ENCODE measurements at places on chromosomes 4 and X. TPM values are rescaled to one million over a fixed set of nuclear protein-coding genes. Genes with fewer than 3 reads are reported as not detected.

Gene NHSL2
- total RNA-seq, result 7.1 TPM

Gene BGN
- 26.7 TPM for total RNA-seq

Gene SPANXA2
- total RNA-seq, result not detected

Gene JAKMIP1
- total RNA-seq, result 1.3 TPM

Gene RPS6KA6
- total RNA-seq, result 0.92 TPM

Gene N4BP2
- total RNA-seq, result 4.2 TPM

Gene MMAA
- total RNA-seq, result 7.9 TPM

Gene ELOVL6
- 21.3 TPM for total RNA-seq

Gene PLXNB3
- total RNA-seq, result 8.8 TPM

Gene ERCC6L
- 6.4 TPM for total RNA-seq

Gene TBX22
- total RNA-seq, result not detected

Gene CT45A8
- not detected for total RNA-seq

Gene HELT
- total RNA-seq, result not detected

- no peak for DNase-seq
Observed at GRCh38 chr4:55851885-55852284, 1.6 kb upstream of the EXOC1 start.

DNA sequence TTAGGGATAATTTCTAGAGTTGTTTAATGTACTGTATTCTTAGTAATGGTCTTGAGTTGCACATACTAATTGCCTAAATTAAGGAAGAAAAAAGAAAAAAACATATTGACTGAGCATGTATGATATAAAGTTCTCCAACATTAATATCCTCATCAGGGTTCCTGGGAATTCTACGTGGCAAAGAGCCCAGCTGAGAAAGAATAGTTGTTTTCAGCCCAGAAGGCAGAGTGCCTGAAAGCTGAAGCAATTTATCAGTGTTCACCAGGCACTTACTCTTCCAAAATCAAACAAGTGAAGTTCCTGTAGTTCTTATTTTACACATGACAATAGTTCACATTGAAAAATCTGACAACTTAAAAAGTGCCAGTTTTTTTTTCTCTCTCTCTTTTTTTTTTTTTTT is 27.7 kb downstream of the YIPF7 start:
- DNase-seq, result no peak

- no peak for DNase-seq
Observed at GRCh38 chrX:132742246-132742645, 216.2 kb downstream of the HS6ST2 start.

GRCh38 chrX:78476701-78477100 is 149.3 kb upstream of the CYSLTR1 start:
- DNase-seq, result no peak

GRCh38 chr4:161828061-161828460 is 335.7 kb downstream of the FSTL5 start:
- no peak for DNase-seq

- no peak for DNase-seq
Observed at GRCh38 chrX:77160301-77160700, 286.9 kb upstream of the FGF16 start.

DNA sequence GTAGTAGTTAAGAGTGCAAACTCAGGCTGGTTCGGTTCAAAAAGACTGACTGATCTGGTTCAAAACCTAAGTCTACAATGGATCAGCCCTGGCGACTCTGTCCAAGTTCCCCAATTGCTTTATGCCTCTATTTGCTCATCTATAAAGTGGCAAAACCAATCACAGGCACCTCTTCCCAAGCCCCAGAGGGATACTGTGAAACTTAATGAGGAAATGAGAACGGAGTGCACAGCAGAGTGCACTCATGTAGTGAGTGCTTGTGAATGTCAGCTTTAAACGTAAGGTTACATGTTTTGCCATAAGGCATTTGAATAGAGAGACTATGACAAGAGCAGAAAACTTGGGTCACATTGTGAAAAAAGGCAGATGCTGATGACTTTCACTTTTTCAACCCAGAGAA is 199.7 kb upstream of the KLF3 start:
- no peak for DNase-seq

GRCh38 chrX:1336948-1337779 is 579 bp downstream of the IL3RA start:
- DNase-seq, result no peak

DNA sequence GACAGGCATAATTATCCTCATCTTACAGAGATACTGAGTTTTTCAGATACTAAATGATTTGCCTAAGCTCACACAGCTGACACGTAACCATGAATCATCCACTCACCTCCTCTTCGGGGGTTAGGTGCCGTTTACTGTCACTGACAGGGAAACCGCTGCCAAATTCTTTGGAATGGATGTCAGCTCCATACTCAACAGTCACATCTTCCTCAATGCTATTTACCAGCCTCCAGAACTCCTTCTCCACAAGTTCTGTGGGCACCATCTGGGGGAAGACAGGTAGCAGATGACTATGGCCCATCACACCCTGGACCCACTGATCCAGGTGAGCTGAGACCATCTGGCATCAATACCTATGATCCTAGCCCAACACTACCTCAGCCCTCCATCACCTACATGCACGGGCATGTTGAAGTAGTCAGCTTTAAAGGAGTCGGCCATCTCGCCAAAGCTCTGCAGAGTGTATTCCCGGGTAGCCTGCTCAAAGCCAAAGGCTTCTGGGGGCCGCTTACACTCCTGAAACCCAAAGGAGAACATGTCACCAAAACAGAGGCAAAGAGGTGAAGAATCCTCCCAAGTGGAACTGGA is 13.5 kb downstream of the KDM5C start:
- no peak for DNase-seq

DNA sequence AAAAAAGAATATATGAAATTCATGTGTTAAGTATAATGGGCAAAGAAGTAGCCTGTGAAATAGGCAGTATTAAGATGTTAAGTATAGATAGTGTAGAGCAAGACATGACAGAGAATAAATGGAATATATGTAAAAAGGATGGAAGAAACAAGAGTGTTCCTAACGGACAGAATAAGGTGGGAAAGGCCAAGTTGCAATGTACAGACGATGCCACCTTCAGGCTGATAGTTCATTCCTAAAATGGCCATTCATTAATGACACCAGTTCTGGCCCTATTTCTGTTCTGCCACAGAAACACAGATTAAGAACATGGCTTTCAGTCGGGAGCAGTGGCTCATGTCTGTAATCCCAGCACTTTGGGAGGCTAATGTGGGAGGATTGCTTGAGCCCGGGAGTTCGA is 4.4 kb upstream of the FAM184B start:
- DNase-seq, result no peak

GRCh38 chr4:163200727-163201349 is 34.1 kb upstream of the NAF1 start:
- no peak for DNase-seq

- no peak for DNase-seq
Observed at GRCh38 chrX:23334521-23334847, 165 bp upstream of the PTCHD1 start.

DNA sequence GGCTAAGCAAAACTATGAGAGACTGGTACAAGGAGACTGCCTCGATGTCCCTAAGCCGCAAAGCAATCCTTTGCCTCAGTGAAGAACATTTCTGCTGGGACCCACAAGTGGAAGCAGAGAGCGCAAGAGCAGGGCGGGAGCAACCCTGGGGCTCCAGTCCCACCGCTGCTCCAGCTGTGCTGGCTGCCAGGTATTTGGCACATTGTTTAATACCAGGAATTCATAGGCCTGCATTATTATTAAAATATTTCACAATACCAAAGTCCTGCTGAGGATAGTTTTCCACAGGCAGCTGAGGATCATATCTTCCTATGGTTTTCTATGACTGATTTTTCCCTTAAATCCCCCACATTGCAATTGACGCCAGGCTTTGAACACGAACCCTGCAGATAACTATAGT is 163.5 kb upstream of the TLL1 start:
- DNase-seq, result no peak

GRCh38 chr4:156870861-156871260 is 100.7 kb downstream of the PDGFC start:
- no peak for DNase-seq

DNA sequence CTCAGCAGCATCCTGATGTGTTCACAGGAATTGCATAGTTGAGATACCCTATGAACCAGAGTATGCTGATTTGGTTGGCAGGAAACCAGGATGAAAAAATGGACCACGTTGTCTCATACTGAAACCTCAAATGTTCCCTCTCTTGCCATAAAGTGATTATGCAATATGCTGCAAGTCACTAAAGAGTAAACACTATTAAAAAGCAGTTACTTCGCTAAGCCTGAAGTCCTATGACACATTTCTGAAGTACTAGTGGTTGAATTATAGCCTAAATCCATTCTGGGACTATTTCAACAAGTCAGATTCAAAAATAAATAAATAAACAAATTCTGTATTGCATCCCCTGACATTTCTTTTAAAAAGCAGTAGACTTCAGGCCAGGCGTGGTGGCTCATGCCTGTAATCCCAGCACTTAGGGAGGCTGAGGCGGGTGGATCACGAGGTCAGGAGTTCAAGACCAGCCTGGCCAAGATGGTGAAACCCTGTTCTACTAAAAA is 106.0 kb upstream of the NAP1L5 start:
- no peak for DNase-seq

DNA sequence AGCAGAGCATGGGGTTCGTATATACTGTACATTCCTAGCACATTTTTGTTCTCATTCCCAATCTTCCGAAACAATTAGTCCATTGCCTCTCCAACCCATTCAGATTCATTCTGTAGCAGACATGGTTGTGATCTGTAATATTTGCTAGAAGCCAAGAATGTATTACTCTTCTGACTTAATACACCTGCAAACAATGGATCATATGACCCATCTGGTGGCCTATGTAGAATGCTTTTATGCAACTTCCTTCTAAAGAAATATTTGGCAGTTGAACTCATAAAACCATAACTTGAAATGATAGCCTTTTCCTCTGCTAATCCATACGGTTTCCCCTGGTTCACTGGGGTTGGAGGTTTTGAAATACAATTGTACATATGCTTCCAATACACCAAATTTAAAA is 32.8 kb upstream of the SGMS2 start:
- DNase-seq, result no peak

DNA sequence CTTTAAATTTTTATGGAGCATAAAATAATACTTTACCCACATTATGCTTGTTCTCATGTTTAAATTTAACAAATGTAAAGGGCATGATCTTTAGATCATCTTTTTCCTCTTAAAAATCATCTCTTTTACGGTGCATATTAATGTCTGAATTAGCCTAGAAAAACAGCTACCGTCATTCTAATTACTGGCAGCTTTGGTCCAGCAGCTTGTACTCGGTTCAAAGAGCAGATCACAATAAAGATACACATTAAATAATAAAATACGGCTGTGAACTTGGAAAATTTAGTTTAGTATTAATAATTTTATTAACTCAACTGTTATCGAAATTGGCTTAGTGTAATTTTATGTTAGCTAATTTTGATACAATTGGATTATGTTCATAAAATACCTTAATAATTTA is 19.1 kb downstream of the CCSER1 start:
- DNase-seq, result no peak

DNA sequence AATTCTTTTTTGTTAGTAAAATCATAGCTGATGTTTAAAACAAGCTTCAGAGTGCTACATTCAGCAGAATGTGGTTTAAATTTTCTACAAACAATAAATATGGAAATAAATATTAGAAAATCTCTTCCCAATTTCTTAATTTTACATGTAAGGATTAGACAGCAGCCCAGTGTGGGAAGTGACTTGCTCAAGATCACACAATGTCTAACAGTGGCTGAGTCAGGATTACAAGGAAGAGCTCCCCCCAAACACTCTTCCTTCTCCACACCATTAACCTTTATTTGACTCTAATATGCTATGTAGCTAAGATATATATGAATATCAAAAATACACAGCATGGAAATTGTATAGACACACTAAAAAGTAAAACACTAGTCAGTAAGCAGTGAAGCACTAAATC is 59.5 kb downstream of the SLC10A7 start:
- no peak for DNase-seq

- DNase-seq, result no peak
Observed at GRCh38 chr4:120446051-120446567, 379.5 kb upstream of the MAD2L1 start.

DNA sequence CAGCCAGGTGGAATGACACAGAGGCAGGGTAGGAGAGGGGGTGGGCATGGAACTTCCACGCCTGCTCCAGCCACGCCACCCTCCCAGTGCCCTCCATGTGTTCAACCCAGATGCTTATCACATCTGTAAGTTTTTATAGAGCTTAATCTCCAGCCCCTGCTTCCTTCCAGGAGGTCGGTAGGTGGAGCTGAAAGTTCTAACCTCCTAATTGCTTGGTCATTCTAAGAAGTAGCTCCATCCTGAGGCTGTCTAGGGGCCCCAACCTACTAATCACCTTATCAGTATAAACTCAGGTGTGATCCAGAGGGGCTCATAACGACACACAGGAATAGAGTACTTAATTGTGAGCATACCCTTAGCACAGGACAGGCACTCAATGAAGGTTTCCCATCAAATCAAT is 18.3 kb downstream of the QDPR start:
- DNase-seq, result no peak

- DNase-seq, result no peak
Observed at GRCh38 chr4:139684351-139684750, 18.7 kb downstream of the MGST2 start.

DNA sequence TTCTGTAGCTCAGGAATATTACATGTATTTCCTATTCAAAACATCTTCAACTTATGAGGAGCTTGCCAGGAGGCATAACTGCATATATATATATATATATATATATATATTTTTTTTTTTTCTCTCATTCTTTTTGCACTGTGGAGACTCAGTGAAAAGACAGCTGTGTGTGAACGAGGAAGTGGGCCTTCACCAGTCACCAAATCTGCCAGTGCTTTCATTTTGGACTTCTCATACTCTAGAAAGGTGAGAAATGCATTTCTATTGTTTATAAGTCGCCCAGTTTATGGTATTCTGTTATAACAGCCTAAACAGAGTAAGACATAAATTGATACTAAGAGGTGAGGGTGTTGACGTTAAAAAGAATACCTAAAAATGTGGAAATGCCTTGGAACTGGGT is 710.6 kb downstream of the TRAM1L1 start:
- DNase-seq, result no peak

DNA sequence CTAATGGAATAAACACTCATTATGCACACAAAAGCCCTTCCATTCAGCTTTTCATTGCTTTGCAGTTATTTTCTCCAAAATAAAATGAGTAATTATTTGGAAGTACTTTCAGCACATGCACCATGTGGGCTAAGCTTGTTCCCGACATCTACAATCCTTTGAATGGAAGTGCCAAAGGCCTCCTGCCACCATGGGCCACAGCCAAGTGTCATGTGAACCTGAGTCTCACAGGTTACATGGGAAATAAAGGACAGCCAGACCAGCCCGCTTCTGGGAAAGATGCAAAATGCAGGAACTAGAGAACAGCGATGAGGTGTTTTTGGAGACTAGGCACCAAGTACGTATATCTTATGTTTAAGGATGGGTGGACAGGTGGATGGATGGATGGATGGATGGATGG is 181.8 kb downstream of the AFF2 start:
- no peak for DNase-seq

DNA sequence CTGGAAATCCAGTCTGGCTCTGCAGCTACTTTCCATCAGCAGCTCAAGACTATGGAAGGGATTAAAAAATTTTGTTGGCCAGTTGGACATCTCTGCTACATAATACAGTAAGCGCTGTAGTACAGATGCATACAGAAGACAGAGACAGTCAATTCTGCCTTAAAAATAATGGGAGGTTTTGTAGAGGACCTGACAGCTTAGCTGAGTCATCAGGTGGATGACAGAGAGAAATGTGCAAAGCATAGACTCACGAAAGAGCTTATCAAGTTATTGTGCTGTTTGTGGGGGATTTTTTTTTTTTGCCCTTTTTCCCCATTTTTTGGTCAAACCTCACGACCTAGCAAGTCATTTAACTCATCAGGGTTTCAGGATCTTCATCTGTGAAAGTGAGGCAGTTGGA is 149.0 kb upstream of the SCML1 start:
- no peak for DNase-seq

Data from esophagus squamous epithelium (tissue), 5 donors.